Stimulated activated CD8-positive, alpha-beta memory T cell treated with anti-CD3 and anti-CD28 coated beads, Interleukin-4, amount 100 ng/mL, for 48 hours (primary cell): ENCODE measurements at places on chromosomes 5 and 9.

DNA sequence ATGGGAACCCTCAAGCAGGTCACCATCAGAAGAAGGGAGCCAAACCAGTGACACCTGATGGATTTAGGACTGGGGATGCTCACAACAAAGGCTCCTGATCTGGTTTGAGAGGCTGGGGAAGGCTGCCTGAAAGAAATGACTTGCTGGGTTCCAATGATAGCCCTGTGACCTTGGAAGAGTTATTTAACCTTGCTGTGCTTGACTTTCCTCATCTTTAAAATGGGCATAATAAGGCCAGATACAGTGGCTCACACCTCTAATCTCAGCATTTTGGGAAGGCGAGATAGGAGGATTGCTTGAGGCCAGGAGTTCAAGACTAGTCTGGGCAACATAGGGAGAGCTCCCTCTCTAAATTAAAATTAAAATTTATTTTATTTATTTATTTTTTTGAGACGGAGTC is 63.6 kb upstream of the PSD2 start:
- no peak for DNase-seq

DNA sequence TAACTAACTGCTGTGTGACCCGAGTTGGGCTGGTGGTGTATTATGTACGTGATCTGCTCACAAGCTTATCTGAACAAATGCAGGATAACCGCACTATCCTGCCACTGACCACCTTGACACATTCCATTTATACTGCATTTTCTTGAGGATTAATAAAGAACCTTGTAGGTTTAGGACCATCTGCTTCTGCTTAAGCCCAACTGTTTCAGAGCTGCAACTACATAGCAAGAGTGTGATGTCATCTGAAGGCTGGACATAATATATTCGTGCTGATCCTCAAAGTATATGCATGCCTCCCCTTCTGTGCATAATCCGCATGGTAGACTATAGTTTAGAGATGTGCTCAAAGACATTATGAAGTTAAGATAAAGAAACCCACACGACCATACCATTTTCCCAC is 435.9 kb downstream of the BNC2 start:
- no peak for DNase-seq

GRCh38 chr9:85142496-85142911 is 473.0 kb downstream of the NTRK2 start:
- no peak for DNase-seq

DNA sequence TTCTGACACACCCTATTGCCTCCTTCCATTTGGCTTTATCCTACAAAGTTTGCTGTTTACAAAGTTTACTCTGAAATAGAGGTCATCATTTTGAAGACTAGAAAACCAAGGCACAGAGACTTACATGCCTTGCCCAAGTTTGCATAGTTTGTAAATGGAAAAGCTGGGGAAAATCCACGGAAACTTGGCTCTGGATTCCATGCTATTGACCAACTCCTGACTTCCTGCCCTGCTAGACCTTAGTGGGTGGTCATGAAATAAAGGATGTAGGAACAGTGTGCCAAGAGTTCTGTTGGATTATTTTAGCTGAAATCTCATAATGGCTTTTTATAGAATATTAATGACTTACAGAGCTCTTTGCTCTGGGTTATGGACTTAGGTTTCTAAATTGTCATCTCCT is 69.5 kb downstream of the GRIA1 start:
- DNase-seq = no peak

DNA sequence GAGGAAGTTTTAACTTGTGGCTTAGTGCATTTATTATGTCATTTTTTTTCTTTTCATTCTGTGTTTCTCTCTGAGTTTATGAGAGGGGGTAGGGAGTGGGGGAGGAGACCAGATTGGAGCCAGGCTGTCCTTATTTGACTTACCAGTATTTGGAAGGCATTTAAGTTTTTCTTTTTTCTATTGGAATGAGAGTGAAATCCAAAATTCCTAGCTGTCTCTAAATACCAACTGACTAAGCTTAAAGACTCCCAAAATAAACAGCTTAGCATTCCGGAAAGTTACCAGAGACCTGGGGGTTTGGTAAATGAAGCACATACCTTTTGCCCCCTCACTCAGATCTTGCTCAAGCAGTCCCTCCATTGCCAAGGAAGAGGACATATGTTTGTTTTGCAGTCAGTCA is 581.9 kb upstream of the BRINP1 start:
- no peak for DNase-seq

- DNase-seq = no peak
Observed at GRCh38 chr5:121273833-121274433, 577.7 kb upstream of the FTMT start.

DNA sequence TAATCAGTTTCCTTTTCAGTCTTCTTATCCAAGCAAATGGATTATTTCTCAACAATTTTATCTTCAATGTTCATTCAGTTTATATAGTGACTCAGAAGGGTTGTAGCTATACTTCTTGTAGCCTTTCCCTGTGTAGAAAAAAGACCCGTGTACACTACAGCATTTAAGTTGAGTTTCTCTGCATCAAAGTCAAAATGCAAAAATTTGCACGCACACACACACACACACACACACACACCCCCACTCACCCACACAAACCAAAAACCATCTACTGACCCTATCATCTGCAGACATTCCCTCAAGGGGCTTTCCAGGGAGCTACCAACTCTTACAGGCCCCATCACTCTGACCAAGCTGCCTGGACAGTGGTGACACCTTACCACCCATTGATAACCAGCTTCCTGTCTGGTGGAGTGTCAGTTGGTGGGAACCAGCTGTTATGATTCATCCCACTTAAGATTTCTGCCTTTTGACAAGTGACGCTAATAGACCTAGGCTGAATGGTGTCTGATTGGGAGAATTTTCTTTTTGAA is 12.2 kb upstream of the ELL2 start:
- peak; percentile 30 for DNase-seq

GRCh38 chr5:64954518-64954917 is 185.8 kb downstream of the CWC27 start:
- DNase-seq = no peak

- DNase-seq = no peak
Observed at GRCh38 chr5:139964994-139965565, 78.0 kb downstream of the NRG2 start.

DNA sequence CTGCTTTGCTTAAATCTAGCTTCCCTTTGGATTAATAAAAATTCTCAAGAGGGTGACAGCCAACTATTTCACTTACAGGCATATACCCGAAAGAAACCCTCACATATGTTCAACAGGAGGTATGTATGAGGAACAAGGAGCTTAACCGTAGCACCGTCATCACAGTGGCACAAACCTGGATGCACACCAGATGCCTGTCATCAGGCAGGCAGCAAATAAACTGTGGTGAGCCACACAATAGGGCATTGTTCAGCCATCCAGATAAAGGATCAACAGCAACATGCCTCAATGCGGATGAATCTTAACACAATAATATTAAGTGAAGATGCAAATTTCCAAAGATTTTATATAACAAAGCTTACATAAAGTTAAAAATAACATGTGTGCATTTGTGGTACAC is 5.5 kb upstream of the TNFSF15 start:
- DNase-seq = no peak

- no peak for DNase-seq
Observed at GRCh38 chr9:127405344-127406125, 8.6 kb downstream of the SLC2A8 start.

DNA sequence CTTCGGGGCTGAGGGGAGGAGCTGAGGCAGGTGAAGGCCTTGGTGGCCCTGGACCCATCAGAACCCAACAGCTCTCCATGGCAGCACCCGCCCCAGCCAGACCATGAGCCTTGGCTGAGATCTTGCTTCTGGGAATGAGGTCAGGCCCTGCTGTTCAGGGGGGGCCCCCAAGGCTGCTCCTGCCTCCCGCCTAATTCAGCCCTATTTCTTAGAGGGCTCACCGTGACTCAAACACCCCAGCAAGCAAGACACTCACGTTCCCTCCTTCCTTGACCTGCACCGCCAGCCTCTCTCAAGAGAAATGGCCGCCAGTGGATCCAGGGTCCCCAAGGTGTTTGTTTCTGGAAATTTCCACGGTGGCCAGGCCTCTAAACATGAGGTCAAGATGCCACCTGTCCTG is 61.4 kb upstream of the PPP1R26 start:
- DNase-seq = no peak

DNA sequence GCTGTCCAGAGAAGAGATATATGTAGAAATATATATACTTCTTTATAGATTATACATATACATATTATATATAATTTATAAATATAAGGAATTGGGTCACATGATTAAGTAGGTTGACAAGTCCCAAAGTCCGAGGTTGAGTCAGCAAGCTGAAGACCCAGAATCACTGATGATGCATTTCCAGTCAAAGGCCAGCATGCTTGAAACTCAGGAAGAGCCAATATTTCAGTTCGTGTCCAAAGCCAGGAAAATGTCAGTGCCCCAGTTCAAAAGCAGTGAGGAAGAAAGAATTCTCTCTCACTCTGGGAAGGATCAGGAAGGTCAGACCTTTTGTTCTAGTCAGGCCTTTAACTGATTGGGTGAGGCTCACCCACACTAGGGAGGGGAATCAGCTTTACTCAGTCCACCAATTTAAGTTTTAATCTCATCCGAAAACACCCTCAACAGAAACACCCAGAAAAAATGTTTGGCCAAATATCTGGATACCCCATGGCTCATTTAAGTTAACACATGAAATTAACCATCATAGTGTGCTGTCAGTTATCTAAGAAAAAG is 42.0 kb upstream of the LVRN start:
- no peak for DNase-seq

DNA sequence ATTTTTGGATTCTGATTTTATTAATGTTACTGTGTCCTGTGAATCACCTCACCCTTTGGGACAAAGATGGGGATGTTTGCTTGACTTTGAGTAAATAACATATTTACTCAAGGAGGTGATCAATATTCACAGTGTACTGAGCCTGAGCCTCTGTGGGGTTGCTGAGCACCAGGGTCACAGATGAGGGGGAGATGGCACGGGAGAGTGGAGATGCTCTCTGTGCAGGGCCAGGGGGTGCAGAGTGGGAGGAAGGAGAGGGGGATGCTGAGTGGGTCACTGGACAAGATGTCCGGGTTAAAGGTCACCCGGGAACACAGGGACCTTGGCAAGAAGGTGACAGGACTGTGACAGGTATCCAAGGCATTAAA is 4.0 kb downstream of the SQSTM1 start:
- no peak for DNase-seq

- no peak for DNase-seq
Observed at GRCh38 chr9:33619666-33620404, 95.8 kb downstream of the ANKRD18B start.

DNA sequence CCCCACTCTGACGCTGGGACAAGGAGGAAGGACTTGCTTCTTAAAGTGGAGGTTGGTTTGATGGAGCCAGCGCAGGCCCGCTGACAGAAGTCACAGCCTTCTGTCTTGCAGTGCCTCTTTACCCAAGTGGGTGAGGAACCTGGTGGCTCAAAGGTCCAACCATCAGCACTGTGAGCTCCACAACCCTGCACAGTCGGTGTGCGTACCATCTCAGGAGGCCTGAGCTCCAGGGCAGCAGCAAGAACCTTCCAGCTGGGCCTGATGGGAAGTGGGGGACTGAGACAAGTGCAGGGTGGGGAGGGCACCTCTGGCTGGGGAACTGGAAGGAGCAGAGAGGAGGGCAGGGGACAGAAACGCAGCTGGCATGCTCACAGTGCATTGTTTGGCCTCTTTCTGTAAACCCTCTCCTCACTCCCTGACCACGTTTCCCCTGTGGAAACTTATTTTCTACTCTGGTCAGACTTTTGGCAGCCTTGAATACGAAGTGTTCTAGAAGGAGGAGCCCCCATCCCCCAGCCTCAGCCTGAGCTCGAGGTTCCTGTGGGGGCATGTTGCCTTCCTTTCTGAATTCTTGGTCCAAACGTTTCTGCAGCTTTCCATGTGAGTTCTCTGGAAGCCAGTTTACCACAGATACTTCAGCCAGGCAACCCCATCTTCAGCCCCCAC is 178.5 kb upstream of the PITX1 start:
- DNase-seq = peak; percentile 9

GRCh38 chr5:138352722-138353559 is 456 bp downstream of the KDM3B start:
- peak; percentile 80 for DNase-seq

DNA sequence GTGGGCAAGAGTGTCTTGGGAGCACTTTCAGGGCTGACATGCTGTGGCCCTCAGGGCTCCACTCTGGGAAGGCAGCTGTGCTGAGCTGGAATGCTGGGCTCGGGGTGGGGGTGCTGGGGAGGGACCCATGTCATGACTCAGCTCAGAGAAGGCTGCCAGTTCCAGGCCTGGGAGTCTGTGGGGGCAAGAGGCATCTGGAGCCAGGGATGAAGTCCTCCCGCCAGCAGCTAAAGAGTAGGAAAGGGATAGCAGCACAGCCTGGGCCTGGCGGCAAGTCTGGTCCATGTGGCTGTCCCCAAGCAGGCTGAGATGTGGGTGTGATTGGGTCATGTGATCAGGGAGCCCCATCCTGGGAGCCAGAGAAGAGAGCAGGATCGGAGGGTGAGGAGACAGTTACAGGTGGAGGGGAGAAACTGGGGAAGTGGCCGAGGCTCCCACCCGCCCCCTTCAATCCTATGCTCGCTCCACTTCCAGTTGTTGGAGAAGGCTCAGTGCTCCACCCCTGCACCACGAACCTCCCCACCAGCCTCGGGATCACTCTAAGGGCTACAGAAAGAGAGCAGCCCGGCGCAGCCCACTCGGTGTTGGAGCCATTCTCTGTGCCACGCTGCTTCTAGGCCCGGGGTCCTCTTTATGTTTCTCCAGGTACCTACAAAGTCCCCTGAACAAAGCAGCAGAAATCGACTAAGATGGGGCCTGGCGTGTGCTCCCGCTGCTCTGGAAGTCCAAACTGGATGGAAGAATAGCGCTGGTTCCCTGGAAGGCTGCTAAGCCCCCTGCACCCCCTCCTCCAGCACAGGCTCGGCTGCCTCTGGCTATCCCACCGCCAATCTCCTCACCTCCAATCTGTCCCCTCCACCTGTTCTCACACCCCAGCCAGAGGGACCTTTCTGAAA is 12.0 kb downstream of the PDGFRB start:
- DNase-seq = no peak

DNA sequence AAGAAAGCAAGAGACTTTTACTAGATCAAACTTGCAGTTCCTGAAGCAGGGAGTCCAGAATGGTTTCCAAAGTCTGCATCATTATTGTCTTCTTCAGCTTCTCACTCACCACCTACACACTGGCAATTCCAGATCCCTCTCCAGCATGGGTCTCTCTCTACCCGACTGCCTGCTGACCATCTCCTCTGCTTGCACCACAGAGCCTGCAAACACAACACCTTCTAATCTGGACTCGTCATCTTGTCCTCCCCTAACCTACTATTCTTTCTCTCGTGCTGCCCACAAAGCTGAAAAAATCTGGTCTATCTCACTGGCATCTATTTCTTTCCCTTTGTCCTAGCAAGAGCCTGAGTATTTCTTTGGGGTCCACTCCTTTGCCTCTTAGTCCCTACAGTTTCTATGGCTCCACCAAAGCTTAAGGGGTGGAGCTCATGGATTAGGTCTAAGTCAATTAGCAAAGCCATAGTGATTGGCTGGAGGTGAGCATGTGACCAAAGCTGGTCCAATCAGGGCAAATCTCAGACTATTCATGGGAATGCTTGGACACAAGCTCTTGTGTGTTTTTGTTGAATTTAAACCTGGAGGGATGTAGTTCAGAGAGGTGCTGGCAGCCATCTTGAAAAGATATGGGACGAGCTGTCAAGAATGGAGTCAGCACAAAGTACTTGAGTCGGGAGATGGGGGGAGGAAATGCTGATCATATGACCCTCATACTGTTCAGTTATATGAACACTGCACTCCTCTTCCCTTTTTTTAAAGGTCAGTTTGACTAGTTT is 63.5 kb downstream of the GALNT12 start:
- DNase-seq = no peak

- no peak for DNase-seq
Observed at GRCh38 chr5:41406424-41406823, 104.0 kb downstream of the PLCXD3 start.
